Neural progenitor cell (in vitro differentiated cells): ENCODE measurements at places on chromosomes 2 and 18.
A peak's percentile ranks its signal among the peaks of the same experiment; 100 is the strongest.

DNA sequence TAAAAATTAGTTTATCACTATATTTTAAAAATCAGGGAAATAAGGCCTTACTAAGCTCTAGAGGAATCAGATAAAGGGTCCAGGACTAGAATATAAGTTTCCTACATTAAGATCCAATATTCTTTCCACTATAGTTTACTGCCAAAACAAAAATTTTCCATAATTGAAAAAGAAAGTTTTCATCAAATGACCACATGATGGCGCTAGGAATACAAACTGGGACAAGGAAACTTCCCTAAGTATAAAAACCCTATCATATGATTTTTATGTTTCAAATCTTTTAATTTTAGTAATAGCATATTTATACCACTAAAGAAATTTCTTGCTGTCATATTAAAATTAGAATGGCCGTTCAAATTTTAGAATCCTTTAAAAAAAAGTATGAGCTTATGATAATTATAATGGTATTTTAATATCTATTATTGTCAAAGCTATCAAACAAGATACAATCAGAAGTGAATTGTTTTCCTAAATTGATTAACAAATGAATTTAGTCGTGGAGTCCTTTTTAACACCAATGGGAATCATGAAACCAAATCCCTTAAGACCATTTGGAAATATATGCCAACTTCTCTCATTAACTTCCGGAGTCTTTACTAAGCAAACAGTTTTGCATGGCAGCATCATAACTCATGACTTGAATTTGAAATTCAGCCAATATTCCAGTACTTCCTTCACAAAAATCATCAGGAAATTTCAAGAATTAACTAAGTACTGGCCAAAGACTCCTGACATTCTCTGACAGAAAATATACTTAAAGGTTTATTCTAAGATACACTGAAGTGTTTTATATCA lies 70.3 kb downstream of the SCN1A start:
- DNase-seq, result peak; percentile 26
- no peaks in the 10 kb centered on the region for H3K36me3 ChIP-seq
- no peaks in the 10 kb centered on the region for H3K27me3 ChIP-seq
- no peaks in the 10 kb centered on the region for H3K4me1 ChIP-seq
- H3K27ac ChIP-seq, result no peak overlapping the region

DNA sequence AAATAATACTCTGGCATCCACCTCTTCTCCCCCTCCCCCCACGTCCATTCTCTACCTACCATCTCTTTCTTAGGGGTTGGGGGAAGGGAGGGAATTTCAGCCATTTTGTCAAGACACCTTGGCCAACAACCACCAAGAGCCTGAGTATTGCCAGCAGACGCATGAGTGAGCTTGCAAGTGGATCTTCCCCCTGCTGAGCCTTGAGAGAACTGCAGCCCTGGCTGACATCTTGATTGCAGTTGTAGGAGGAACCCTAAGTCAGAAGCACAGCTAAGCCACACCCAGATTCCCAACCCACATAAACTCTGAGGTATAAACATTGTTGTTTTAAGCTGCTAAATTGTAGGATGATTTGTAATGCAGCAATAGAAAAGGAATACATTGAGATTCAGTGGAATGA lies 165.6 kb downstream of the TMEFF2 start:
- no peak overlapping the region for H3K4me3 ChIP-seq
- H3K36me3 ChIP-seq, result no peaks in the 10 kb centered on the region
- DNase-seq, result peak; percentile 36
- no peaks in the 10 kb centered on the region for H3K4me1 ChIP-seq
- H3K27me3 ChIP-seq, result no peaks in the 10 kb centered on the region
- H3K27ac ChIP-seq, result no peak overlapping the region

GRCh38 chr18:76613053-76613754 lies 118.2 kb upstream of the ZNF516 start:
- peaks cover 3% of the 10 kb centered on the region for H3K4me1 ChIP-seq
- DNase-seq, result no peak
- no peak overlapping the region for H3K4me3 ChIP-seq
- no peak overlapping the region for H3K27ac ChIP-seq
- H3K36me3 ChIP-seq, result no peaks in the 10 kb centered on the region

DNA sequence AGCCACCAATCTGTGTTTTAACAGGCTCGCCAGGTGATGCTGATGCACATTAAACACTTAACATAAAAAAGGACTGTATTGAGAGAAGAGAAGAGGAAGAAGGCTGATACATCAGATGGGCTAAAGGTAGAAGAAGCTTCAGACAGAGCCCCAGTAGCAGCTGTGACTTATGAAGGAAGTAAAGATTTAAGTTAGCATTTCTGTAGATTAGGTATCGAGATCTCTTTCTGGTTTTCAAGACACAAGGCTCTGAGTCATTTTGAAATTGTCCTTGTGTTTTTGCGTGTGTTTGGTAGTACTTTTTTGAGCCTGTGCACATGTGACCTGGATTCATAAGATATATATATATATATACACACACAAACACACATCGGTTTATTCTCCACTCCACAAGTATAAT lies 40.6 kb upstream of the GCFC2 start:
- H3K27me3 ChIP-seq, result no peaks in the 10 kb centered on the region
- no peak for DNase-seq
- peaks cover 5% of the 10 kb centered on the region for H3K36me3 ChIP-seq
- peaks cover 27% of the 10 kb centered on the region for H3K4me1 ChIP-seq
- H3K27ac ChIP-seq, result peak overlapping the region; percentile 89

GRCh38 chr2:210586381-210586780 lies 30.0 kb downstream of the CPS1 start:
- H3K4me1 ChIP-seq, result no peaks in the 10 kb centered on the region
- H3K27ac ChIP-seq, result no peak overlapping the region
- no peaks in the 10 kb centered on the region for H3K36me3 ChIP-seq
- H3K27me3 ChIP-seq, result no peaks in the 10 kb centered on the region

GRCh38 chr2:154914561-154914960 lies 216.1 kb downstream of the KCNJ3 start:
- no peaks in the 10 kb centered on the region for H3K27me3 ChIP-seq
- no peaks in the 10 kb centered on the region for H3K36me3 ChIP-seq
- H3K27ac ChIP-seq, result no peak overlapping the region
- no peaks in the 10 kb centered on the region for H3K4me1 ChIP-seq
- H3K4me3 ChIP-seq, result no peak overlapping the region

- peak; percentile 66 for DNase-seq
- H3K27me3 ChIP-seq, result peaks cover 95% of the 10 kb centered on the region
- H3K27ac ChIP-seq, result no peak overlapping the region
These were observed 6.6 kb downstream of the GAD1 start for GRCh38 chr2:170823088-170823897.
